Stimulated activated CD8-positive, alpha-beta memory T cell treated with anti-CD3 and anti-CD28 coated beads, Interleukin-4, amount 100 ng/mL, for 1 hour (primary cell): ENCODE measurements at places on chromosomes 3 and 15.

- no peak for DNase-seq
Measured at GRCh38 chr15:98881526-98882520, 125.8 kb downstream of the PGPEP1L start.

DNA sequence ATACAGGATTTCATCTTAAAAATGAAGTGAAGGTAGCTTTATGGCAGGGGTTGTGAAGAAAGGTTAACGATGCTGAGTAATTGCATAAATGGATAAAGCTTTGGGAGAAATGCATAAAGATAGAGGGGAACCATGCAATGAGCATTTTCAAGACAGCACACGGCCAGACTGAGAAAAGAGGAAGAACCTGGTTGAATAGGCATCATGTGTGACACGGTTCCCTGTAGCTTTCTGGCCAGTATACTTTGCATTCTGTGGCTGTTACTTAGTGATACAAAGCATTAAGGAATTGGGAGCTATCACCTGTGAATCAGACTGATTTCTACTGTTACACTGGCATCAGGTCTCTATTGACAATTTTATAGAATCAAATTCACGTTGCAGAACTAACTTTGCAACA, 33.3 kb downstream of the NR2C2 start:
- DNase-seq: no peak

GRCh38 chr3:20066079-20066478, 25.8 kb downstream of the KAT2B start:
- no peak for DNase-seq

GRCh38 chr3:188092648-188093047, 61.3 kb upstream of the LPP start:
- no peak for DNase-seq

GRCh38 chr3:57826245-57826951, 70.3 kb downstream of the SLMAP start:
- DNase-seq: no peak

- no peak for DNase-seq
Measured at GRCh38 chr3:44065311-44066094, 176.2 kb upstream of the TOPAZ1 start.

- DNase-seq: no peak
Measured at GRCh38 chr15:61063875-61064320, 165.2 kb downstream of the RORA start.

DNA sequence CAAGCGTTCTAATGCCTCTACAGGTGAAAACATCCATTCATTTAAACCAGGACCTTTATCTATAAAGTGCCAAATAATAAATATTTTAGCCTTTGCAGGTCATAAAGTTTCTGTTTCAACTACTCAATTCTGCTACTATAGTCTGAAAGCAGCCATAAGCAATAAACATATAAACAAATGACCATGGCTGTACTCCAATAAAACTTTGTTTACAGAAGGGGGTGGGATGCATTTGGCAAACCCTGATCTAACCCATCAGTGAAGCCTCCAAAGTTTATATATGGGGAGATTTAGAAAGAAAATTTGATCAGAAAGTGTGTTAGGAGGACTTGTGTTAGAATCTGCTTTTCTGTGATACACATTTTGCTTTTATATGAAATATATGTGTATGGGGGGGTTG, 161.3 kb downstream of the ZBTB20 start:
- no peak for DNase-seq

DNA sequence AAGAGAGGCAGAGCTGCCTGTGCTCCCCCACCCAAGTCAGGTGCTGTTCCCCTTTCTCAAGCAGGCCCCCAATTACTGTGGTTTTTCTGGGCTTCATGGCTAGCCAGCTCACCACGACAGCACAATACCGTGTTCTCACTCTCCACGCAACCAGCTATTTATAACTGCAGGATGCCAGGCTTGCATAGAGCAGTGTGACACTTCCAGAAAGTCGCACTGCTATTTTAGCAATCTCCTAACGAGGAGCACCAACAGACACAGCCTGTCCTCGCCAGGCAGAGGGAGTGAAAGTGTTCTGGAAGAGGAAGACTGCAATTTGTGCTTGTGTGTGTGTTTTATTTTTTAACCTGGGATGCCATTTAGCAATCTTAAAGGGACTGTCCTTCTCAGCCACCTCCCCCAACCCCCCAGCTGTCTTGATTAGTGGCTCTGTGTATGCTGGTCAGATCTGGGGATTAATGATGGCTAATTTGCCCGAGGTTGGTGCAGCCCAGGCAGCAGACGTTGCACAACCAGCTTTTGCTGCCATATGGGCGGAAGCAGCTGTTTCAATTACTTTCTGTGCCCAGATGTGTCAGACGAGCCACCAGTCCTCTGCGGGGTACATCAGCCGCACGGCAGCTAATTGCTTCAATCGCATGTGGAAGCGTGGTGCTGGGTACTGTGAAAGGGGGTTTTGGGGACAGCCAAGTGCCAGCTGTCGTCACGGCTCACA, 268.0 kb upstream of the ARRDC4 start:
- DNase-seq: no peak

DNA sequence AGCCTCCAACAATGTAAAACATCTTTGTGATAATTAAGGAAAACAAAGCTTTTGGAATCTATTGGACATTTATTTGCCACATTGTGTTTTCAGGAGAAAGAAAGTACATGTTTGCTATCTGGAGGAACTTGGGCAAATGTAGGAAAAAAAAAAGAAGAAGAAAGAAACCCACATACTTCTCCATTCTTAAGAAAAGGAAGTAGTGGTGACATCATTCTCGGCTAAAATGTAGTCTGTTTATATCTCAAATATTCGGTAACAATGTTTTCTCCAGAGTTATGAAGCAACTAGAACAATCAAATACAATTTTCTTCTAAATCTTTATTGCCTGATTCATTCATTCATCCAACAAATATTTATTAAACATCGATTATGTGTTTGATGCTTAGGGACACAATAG, 2.3 kb upstream of the TGFBR2 start:
- no peak for DNase-seq

DNA sequence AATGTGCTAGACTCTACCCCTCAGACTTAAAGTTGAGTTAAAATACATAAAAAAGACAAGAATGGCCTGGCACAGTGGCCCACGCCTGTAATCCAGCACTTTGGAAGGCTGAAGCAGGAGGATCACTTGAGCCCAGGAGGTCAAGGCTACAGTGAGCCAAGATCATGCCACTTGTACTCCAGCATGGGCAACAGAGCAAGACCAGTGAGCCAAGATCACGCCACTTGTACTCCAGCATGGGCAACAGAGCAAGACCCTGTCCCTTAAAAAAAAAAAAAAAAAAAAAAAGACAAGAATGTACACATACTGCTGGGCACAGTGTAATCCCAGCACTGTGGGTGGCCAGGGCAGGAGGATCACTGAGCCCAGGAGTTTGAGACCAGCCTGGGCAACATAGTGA, 17.4 kb downstream of the DIS3L start:
- no peak for DNase-seq

DNA sequence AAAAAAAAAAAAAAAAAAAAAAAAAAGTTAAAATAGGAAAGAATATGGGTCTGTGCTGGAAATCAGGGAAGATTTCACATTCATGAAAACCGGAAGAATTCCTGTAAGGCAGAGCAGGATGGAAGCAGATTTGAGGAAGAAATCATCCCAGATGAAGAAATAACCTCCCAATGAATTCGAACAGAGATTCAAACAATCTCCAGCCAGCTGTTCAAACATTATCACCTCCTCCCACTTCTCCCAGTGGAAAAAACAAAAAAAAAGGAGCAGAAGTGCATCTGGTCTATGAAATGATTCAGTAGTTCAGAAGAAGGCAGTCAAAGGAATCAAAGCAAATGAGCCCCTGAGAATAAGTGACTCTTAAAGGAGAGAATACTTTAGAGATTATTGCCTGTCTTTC, 33.1 kb downstream of the CP start:
- DNase-seq: no peak

GRCh38 chr15:82146990-82147461, 101.2 kb upstream of the MEX3B start:
- no peak for DNase-seq

GRCh38 chr15:50028326-50028725, 90.7 kb downstream of the ATP8B4 start:
- no peak for DNase-seq

- no peak for DNase-seq
Measured at GRCh38 chr15:58908550-58909309, 24.7 kb downstream of the SLTM start.

- no peak for DNase-seq
Measured at GRCh38 chr3:63966871-63967270, 54.7 kb upstream of the SCAANT1 start.

GRCh38 chr15:42363487-42363886, 4.2 kb downstream of the CAPN3 start:
- no peak for DNase-seq

DNA sequence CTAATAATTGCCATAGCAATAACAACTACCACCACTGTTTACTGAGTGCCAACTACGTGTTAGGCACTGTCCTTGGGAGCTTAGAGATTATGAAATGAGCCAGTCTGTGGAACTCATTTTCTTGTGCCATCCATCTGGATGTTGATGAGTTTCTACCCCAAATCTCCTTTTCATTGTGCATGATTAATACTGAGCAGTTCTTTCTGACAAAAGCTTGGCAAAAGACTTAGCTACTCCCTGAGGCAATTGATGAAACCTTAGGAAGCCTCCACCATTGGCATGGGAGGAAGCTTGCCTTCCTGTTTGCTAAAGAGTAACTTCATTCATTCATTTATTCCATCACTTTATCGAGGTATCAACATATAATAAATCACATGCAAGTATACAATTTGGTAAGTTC, 39.8 kb downstream of the PRICKLE2 start:
- DNase-seq: no peak

DNA sequence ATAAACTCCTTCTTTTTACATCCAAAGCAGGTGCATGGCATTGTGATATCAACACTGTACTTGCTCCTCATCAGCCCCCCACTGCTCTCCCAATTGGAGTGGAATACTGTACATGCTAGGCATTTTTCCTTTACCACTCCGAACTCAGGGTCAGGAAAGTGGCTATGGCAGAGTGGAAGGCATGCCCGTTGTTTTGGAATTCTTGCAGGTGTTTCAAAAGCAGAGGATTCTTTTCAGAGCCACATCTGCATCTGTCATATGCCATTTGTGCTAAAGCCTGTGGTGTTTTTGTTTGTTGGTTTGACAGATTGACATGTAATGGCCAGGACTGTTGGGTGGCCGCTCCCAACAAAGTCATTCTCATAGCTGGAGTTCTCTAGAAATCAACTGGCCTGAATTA, 41.7 kb downstream of the SOX2 start:
- no peak for DNase-seq

GRCh38 chr3:148974726-148975125, 16.6 kb upstream of the GYG1 start:
- no peak for DNase-seq

GRCh38 chr15:54149115-54149531, 170.9 kb downstream of the UNC13C start:
- DNase-seq: no peak

DNA sequence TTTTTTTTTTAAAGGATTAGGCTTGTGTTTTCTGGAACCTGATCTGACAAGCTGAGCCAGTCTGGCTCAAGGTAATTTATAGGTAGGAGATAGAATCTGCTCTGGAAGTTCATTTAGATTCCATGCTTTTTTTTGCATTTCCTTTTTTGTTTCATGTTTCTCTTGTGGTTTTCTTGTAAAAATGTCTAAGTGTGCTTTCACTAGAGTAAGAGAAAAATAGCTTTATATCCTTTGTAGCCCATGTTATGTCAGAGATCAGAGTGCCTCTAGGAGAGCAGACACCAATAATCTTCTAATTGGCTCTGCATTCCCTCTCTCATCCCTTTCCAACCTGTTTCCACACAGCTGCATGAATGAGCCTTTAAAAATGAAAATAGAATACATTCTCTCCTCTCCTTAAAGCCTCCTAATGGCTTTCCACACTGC, 389.8 kb upstream of the KCNMB2 start:
- no peak for DNase-seq

DNA sequence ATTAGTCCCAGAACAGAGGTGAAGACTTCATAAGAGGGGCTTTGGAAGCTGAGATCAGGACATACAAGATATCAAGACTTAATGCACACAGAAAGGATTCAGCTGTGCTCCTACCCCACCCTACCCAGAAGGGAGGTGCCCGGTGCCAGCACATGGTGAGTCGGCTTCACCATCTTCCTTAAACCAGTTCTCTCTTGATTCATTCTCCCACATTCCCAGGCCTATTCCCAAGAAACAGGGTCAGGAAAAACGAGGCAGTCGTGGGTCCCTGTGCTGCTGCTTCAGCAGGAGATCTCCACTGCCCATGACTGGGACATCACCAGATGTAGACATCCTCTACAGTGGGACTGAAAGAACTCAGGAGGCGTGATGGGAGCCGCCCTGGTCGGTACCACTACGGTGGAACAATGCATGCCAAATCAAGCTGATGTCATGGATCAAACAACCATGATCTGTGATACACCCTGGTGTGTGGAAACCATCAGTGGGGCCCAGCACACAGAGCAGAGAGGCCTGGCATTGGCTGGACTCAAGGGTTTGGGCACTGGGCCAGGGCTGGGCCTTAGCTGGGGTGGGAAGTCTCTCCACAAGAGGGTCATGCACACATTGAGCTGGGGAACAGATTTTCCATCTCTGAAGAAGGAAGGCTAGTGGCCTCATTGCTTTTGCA, 41.9 kb downstream of the CCDC12 start:
- DNase-seq: no peak

- no peak for DNase-seq
Measured at GRCh38 chr3:126035362-126036050, 48.4 kb downstream of the SLC41A3 start.

DNA sequence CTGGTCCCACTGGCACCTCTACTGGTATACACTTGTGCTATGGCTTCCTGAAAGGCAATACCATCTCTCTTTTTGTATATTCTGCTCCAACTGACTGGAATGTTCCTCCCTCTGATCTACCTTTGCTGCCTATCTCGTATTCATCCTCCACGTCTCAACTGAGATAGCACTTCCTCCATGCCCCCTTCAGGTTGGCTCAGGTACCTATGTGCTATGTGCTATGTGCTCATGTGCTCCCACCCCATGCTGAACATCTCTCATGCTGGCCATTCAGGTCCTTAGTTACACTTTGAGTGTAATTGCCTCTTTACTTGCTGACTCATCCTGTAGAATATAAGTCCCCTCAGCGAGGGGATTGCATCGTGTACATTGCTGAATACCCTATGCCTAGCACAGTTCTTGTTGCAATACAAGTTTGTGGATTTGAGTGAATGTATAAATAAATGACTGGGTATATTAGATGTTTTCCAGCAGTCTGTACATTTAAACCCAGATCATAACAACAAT, 156.9 kb downstream of the SOX2 start:
- DNase-seq: no peak

GRCh38 chr3:193841581-193841980, 248.6 kb downstream of the OPA1 start:
- DNase-seq: no peak

DNA sequence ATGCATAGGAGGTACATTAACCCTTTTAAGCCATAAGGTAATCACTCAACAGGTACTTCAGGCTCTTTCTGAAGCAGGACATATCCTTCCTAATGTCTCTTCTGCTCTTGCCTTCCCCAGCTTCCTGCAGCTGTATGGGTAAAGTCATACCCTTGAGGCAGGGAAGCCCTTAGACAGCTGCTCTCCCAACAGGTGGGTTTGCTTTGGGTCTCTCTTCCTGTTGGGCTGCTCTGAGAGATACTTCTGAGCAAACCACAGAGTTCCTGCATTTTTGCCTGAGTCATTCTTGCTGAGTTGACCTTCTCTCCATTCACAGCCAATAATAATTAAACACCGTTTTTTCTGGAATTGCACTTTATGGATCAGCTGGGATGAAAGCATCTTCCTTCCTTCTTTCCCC, 2.0 kb upstream of the TRAT1 start:
- no peak for DNase-seq
